ENCODE measurements at places on chromosomes 3 and 15. TPM values are rescaled to one million over a fixed set of nuclear protein-coding genes. Genes with fewer than 3 reads are reported as not detected.

DNA sequence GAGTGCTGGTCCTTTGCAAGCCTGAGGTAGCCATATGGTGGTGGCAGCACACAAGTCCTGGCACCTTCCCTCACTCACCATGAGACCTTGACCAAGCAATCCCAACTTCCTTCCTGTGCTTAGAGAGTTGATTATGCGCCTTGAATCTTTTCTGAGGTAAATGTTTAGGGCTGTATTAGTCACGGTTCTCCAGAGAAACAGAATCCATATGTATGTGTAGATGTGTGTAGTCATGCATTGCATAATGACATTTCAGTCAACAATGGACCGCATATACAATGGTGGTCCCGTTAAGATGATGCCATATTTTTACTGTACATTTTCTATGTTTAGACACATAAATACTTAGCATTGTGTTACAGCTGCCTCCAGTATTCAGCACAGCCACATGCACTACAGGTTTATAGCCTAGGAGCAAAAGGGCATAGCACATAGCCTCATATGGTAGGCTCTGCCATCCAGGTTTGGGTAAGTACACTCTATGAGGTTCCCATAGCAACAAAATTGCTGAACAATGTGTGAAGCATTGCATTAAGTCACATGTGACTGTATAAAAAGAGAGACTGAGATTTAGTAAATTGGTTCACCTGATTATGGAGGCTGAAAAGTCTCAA is 20.2 kb upstream of the NUP210 start:
- H3K27me3 ChIP-seq = no peaks in the 10 kb centered on the region
- no peak for DNase-seq
- no peak overlapping the region for H3K27ac ChIP-seq

GRCh38 chr15:58677426-58677825 is 72.1 kb downstream of the ADAM10 start:
- no peak for DNase-seq
- no peaks in the 10 kb centered on the region for H3K36me3 ChIP-seq
- no peaks in the 10 kb centered on the region for H3K4me1 ChIP-seq
- no peak overlapping the region for H3K27ac ChIP-seq
- no peaks in the 10 kb centered on the region for H3K27me3 ChIP-seq

DNA sequence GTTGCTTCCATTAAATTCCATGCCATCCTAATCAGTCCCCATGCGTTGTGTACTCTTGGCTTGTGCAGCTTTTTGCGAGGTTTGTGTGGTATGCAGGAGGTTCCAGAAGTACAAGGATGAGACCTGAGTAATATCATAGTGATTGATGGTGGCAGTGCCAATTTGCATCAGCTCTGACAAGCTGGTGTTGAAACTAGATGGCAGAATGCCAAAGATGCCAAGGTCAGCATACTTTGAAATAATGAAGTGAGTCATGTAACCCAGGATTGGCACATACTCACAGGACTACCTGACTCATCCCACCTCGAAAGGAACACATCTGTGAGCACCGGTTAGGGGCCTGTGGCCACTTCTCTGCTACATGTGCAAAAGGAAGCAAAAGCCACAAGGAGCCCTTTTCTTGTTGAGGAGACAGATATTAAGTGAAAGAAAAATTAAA is 14.3 kb downstream of the KAT2B start:
- H3K27ac ChIP-seq = no peak overlapping the region
- no peak overlapping the region for H3K4me3 ChIP-seq
- DNase-seq = peak; percentile 46
- no peaks in the 10 kb centered on the region for H3K27me3 ChIP-seq
- H3K36me3 ChIP-seq = no peaks in the 10 kb centered on the region

DNA sequence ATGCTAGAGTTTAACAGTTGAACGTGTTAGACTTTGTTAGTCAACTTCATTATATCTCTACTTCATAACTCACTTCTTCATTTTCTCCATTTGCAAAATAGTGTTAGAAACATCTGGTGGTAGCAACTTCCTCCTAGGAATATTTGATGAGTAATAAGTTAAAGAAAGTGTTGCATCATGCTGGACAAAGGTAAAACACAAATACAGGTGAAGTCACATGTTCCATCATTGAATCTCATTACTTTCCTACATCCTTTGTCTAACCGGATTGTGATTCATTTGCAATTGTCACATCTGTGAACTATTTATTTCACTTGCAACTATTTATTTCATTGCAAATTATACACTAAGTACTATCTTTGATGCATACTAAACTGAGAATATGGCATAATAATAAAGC is 186.5 kb downstream of the TUSC7 start:
- no peaks in the 10 kb centered on the region for H3K4me1 ChIP-seq
- no peak overlapping the region for H3K4me3 ChIP-seq
- H3K27ac ChIP-seq = no peak overlapping the region
- DNase-seq = no peak
- H3K27me3 ChIP-seq = no peaks in the 10 kb centered on the region

- H3K4me1 ChIP-seq = no peaks in the 10 kb centered on the region
- no peak overlapping the region for H3K4me3 ChIP-seq
- H3K27me3 ChIP-seq = no peaks in the 10 kb centered on the region
- H3K27ac ChIP-seq = no peak overlapping the region
These were observed 114.7 kb upstream of the LINGO1 start for GRCh38 chr15:77747175-77748077.

- no peaks in the 10 kb centered on the region for H3K27me3 ChIP-seq
- DNase-seq = no peak
- no peaks in the 10 kb centered on the region for H3K4me1 ChIP-seq
These were observed 10.4 kb downstream of the THBS1 start for GRCh38 chr15:39591141-39591895.

- no peak overlapping the region for H3K27ac ChIP-seq
- no peaks in the 10 kb centered on the region for H3K27me3 ChIP-seq
- DNase-seq = no peak
- H3K36me3 ChIP-seq = no peaks in the 10 kb centered on the region
These were observed 115.2 kb upstream of the PLCL2 start for GRCh38 chr3:16769525-16769924.

- no peak overlapping the region for H3K4me3 ChIP-seq
- DNase-seq = no peak
- H3K36me3 ChIP-seq = no peaks in the 10 kb centered on the region
These were observed 10.8 kb downstream of the ZWILCH start for GRCh38 chr15:66515901-66516322.

GRCh38 chr3:45729614-45730013 is 40.4 kb downstream of the SACM1L start:
- H3K27ac ChIP-seq = no peak overlapping the region
- no peaks in the 10 kb centered on the region for H3K36me3 ChIP-seq
- no peak overlapping the region for H3K4me3 ChIP-seq
- H3K27me3 ChIP-seq = no peaks in the 10 kb centered on the region

- no peak overlapping the region for H3K4me3 ChIP-seq
- no peak for DNase-seq
- H3K36me3 ChIP-seq = no peaks in the 10 kb centered on the region
- no peak overlapping the region for H3K27ac ChIP-seq
- H3K4me1 ChIP-seq = no peaks in the 10 kb centered on the region
These were observed 40.0 kb downstream of the SLC6A11 start for GRCh38 chr3:10855871-10856662.

- H3K4me3 ChIP-seq = no peak overlapping the region
- no peak overlapping the region for H3K27ac ChIP-seq
- DNase-seq = no peak
- H3K36me3 ChIP-seq = no peaks in the 10 kb centered on the region
- H3K4me1 ChIP-seq = peaks cover 3% of the 10 kb centered on the region
These were observed 258.9 kb upstream of the THBS1 start for GRCh38 chr15:39321977-39322376.

GRCh38 chr15:74549816-74550215 is 8.8 kb downstream of the ARID3B start:
- no peaks in the 10 kb centered on the region for H3K27me3 ChIP-seq
- H3K27ac ChIP-seq = no peak overlapping the region
- H3K36me3 ChIP-seq = no peaks in the 10 kb centered on the region
- peaks cover 11% of the 10 kb centered on the region for H3K4me1 ChIP-seq
- no peak for DNase-seq

DNA sequence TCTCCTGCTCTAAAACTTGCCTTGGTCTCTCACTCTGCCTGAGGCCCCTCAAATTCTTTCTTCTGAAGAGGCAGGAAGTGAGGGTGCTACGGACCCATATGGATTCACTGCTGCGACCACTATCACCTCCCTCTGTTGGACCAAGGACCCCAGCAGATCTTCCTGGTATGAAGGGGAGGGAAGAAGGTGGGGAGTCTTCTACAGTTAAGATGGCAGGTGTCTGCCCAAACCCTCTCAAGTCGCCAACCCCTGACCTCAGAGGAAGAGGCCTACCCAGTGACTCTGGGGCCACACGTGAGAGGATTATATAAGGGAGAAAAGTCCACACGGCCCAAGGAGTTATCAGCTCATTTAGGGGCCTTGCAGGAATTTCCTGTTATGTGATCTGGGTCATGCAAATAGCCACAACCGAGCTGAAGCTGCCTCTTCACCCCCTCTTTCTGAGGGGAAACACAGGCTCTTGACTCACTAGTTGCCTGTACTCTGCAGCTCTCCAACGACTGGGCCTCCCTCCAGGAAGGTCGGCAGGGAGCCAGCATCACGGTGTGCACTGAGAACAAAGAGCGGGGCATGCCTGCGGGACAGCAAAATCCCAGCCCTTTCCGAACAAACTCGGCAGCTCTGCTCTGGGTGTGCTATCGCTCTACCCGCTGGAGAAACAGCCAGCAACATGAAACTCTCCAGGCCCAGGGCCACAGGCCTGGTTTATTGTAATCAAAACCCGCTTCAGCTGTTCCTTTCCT is 116.0 kb downstream of the XXYLT1 start:
- no peaks in the 10 kb centered on the region for H3K36me3 ChIP-seq
- DNase-seq = peak; percentile 84
- no peak overlapping the region for H3K4me3 ChIP-seq
- H3K4me1 ChIP-seq = peaks cover 6% of the 10 kb centered on the region

- no peak overlapping the region for H3K27ac ChIP-seq
- no peaks in the 10 kb centered on the region for H3K4me1 ChIP-seq
- H3K36me3 ChIP-seq = no peaks in the 10 kb centered on the region
- no peak overlapping the region for H3K4me3 ChIP-seq
- no peaks in the 10 kb centered on the region for H3K27me3 ChIP-seq
These were observed 27.2 kb upstream of the RYR3 start for GRCh38 chr15:33283576-33283975.

GRCh38 chr15:75208501-75209288 is 7.0 kb downstream of the C15orf39 start:
- peaks cover 16% of the 10 kb centered on the region for H3K4me1 ChIP-seq
- H3K27ac ChIP-seq = no peak overlapping the region
- no peak for DNase-seq
- no peak overlapping the region for H3K4me3 ChIP-seq
- no peaks in the 10 kb centered on the region for H3K27me3 ChIP-seq

DNA sequence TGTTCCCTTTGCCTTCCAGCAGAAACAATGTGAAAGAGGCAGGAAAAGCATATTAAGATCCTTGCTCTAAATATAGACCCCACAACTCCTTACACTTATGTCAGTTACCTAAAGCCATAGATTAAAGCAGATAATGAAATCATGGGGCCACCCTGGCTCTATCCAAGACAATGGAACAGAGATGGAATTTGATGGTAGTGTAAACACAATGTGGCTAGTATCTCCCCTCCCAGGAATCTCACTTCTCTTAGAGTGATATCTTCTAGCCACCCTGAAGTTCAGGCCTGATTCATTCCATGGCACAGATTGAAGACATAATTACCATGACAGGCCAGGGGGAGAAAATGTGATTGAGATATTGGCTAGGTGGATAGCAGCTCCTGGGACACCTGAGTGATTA is 32.6 kb downstream of the GALNT15 start:
- H3K4me3 ChIP-seq = no peak overlapping the region
- no peak for DNase-seq
- no peaks in the 10 kb centered on the region for H3K4me1 ChIP-seq
- H3K27ac ChIP-seq = no peak overlapping the region
- no peaks in the 10 kb centered on the region for H3K36me3 ChIP-seq
- no peaks in the 10 kb centered on the region for H3K27me3 ChIP-seq

DNA sequence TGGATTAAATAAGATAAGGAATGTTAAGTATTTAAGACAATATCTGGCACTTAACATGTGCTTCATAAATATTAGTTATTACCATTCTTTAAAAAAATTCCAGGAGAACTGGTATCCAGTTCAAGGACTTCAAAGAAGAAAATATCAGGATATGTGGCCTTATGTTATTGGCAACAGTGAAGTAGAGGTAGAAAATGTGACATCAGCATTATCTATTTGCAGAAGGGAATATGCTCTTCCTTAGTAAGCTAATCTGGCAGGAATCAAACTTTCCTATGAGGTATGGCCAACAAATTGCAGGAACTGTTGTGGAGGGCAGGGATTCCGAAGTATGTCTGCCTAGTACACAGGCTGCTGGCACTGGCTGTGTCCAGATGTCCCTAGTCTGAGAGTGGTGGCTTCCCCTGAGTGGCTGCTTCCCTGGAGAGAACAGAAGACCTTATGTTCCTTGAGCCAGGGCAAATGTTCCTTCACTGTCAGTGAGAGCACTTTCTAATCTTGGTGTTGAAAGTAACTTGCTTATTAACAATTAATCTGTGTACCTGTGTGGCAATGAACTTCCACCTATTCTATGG is 351.7 kb upstream of the THRB start:
- no peak overlapping the region for H3K4me3 ChIP-seq
- DNase-seq = no peak
- H3K27me3 ChIP-seq = no peaks in the 10 kb centered on the region
- no peaks in the 10 kb centered on the region for H3K36me3 ChIP-seq
- H3K4me1 ChIP-seq = no peaks in the 10 kb centered on the region

- no peaks in the 10 kb centered on the region for H3K27me3 ChIP-seq
- H3K4me3 ChIP-seq = no peak overlapping the region
- peak overlapping the region; percentile 70 for H3K27ac ChIP-seq
- no peaks in the 10 kb centered on the region for H3K4me1 ChIP-seq
- no peaks in the 10 kb centered on the region for H3K36me3 ChIP-seq
- DNase-seq = peak; percentile 83
These were observed 59.4 kb downstream of the LDHAL6B start for GRCh38 chr15:59266028-59266427.

GRCh38 chr15:27491666-27492621 is 521.0 kb downstream of the GABRG3 start:
- H3K36me3 ChIP-seq = no peaks in the 10 kb centered on the region
- no peak overlapping the region for H3K4me3 ChIP-seq
- H3K4me1 ChIP-seq = no peaks in the 10 kb centered on the region

DNA sequence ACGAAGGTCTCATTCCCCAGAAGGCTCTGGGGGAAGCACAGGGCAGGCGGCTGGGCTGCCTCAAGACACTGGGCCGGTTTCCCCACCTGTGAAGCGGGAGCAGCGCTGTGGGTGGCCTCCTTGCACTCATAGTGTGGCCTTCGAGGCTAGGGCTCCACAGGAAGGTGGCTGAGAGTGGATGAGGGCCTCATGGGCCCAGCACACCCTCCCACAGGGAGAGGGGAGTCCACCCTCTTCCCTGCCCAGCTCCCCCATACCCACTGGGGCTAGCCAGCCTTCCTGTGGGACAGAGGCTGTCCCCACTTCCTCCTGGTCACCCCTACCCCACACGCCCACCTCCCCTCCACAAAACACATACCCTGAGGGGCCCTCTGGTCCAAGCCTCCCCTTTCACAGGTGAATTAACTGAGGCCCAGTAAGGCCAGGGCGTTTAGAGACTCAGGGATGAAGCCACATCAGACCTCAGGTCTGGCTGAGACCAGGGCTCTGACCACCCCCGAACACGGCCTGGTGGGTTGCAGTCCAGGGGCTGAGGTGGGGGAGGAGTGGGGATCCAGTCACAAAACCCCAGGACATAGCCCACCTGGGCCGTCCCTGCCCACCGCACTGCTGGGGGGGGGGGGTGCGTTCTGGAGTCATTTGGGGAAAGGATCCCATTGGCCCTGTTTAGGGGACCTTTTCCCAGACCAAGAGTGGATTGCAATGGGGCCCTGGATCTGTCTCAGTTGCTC is 1.1 kb downstream of the ANPEP start:
- H3K4me1 ChIP-seq = no peaks in the 10 kb centered on the region
- no peak overlapping the region for H3K4me3 ChIP-seq
- DNase-seq = no peak
- no peak overlapping the region for H3K27ac ChIP-seq

Gene UBAP1L
- 3.7 TPM for total RNA-seq

Gene TMEM45A
- 2.9 TPM for total RNA-seq

Gene GASK1A
- 2.2 TPM for total RNA-seq

Gene XYLB
- total RNA-seq = 13.4 TPM

Gene DUOXA2
- total RNA-seq = 30.2 TPM
